SHP77 treated with DMSO at 0.1 percent for 48 hours (cell line): ENCODE measurements at places on chromosomes 4 and X.

- DNase-seq: no peak
These were observed 5.9 kb downstream of the MRFAP1L1 start for GRCh38 chr4:6703786-6704185.

GRCh38 chr4:156336511-156336910 lies 382.8 kb upstream of the CTSO start:
- no peak for DNase-seq

DNA sequence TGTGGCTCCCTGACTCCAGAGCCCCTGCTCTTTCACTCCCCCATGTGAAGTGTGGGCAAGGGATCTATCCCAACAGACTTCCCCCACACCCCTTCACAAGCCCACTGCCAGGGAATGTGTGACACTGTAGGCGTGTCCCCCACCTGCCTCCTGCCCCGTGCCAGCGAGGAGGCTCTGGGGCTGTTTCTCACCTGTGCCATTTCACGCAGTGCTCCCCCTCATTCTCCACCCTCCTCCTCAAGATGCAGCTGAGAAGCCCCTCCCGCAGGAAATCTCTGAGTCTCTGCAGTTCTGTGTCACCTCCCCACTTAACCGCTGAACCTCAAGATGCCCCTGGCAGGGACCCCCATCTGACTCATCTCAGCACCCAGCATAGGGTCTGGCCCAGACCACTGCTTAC lies 5.4 kb downstream of the MAN2B2 start:
- DNase-seq: no peak

- no peak for DNase-seq
These were observed 2016.8 kb upstream of the IGFBP7 start for GRCh38 chr4:59127006-59127405.

GRCh38 chr4:3859571-3859970 lies 93.4 kb downstream of the ADRA2C start:
- DNase-seq: no peak
